ENCODE measurements at places on chromosomes 6 and 20.

GRCh38 chr6:16731478-16732051 lies 29.7 kb downstream of the ATXN1 start:
- H3K4me3 ChIP-seq, result peak overlapping the region; percentile 52
- no peaks in the 10 kb centered on the region for H3K36me3 ChIP-seq
- DNase-seq, result no peak

DNA sequence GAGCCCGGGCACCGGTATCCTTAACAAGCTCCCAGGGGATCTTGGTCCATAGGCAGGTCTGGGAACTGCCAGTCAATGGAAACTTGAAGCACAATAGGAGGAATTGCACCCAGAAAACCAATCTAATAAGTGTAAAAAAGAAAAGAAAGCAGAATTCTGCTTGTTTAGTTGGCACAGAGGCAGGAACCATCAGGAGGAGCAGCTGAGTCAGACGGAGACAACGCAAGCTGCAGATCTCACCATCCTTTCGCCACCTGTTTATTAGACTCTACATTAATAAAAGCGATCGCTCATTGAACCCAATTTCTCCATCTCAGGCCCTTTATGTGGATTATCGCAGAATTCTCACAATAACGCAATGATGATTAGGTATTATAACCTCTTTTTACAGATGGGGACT lies 9.8 kb downstream of the ZFP64 start:
- H3K27ac ChIP-seq, result no peak overlapping the region
- H3K4me1 ChIP-seq, result peaks cover 26% of the 10 kb centered on the region
- H3K4me3 ChIP-seq, result no peak overlapping the region

DNA sequence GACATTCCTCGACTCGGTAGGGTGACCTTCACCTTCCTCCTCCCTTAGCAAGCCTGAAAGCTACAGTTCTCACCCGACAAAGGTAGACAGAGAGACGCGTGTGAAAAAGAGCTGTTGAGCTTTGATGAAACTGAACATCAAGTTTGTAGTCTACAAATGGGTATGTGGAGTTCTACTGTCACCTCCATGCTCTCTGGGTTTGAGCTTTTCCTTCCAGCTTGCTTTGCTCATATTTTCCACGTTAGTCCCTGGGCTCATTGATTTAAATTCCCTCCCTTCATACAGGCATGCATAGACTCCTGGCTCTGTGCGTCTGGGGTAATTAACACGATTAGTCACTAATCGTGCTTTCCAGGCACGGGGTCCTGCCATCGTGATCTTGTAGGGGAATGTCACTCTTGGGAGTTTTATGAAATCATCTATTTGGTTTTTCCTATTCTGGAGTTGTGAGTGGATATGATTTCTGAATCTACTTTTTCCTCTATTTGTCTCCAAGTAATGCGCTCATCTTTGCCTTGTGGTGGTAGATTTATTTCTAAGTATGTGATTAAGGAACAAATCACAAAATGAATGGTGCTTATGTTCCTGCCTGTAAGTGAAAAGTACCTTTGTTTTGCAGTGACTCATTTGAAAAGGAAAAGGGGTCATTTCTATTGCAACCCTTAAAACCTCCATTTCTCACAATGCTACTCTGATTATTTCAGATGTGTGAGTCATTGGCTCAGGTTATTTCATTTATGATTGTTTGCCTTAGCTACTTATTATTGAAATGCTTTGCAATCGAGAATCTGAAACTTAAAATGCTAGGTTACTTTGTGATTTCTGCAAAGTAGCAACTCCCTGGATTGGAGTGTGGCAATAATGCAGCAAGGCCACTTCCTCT lies 154.6 kb downstream of the ZDHHC14 start:
- no peaks in the 10 kb centered on the region for H3K27me3 ChIP-seq
- peak overlapping the region; percentile 21 for H3K4me3 ChIP-seq
- no peak for DNase-seq
- peaks cover 60% of the 10 kb centered on the region for H3K4me1 ChIP-seq

DNA sequence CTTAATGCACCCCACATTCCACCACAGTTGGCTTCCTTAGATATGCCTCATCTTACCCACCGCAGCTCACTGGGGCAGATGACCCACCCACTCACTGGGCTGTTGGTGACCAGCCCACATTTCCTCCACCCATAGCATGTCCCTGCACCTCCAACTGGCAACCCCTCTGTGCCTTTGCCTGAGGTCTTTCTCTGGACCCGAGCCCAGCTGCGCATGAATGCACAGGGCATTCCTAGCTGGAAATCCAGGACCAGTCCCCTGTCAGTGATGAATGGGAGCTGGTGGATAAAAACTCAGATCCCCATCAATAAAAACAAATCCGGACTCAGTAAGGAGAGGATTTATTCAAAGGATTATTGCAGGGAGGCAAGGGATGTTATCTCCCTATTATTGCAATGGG lies 75.0 kb downstream of the ISM1 start:
- no peak overlapping the region for H3K4me3 ChIP-seq
- no peaks in the 10 kb centered on the region for H3K36me3 ChIP-seq
- no peak for DNase-seq
- no peak overlapping the region for H3K27ac ChIP-seq

Data from activated B cell treated with CpG ODN at 0.5 μM for 24 hours (primary cell).